ENCODE measurements at places on chromosomes 7 and 10. TPM values are rescaled to one million over a fixed set of nuclear protein-coding genes. Genes with fewer than 3 reads are reported as not detected.

Gene C10orf53
- not detected for total RNA-seq

Gene PRSS1
- not detected for total RNA-seq

Gene HECTD2
- 5.6 TPM for total RNA-seq

Gene TRPV5
- not detected for total RNA-seq

Gene IRF5
- total RNA-seq = 7.7 TPM

Gene IGFBP1
- total RNA-seq = 0.17 TPM

Gene NSUN5
- 20.1 TPM for total RNA-seq

Gene IL6
- total RNA-seq = 84.2 TPM

Gene PAOX
- 7.8 TPM for total RNA-seq

Gene TNKS2
- total RNA-seq = 57.5 TPM

Gene INA
- total RNA-seq = 5.2 TPM

Gene MYL7
- total RNA-seq = not detected

Gene ZNF804B
- total RNA-seq = not detected

Gene MTPN
- total RNA-seq = 127 TPM

Gene DRGX
- total RNA-seq = not detected

Gene ADAP1
- 4.8 TPM for total RNA-seq

Gene LRRC18
- not detected for total RNA-seq

Gene PLEKHS1
- 0.45 TPM for total RNA-seq

Gene ZNF117
- total RNA-seq = 6.1 TPM

Gene CAMK2G
- total RNA-seq = 20.3 TPM

Gene GIMAP8
- 0.15 TPM for total RNA-seq

Gene LRRN3
- under 0.01 TPM for total RNA-seq

Gene GOLGA7B
- total RNA-seq = 0.05 TPM

Gene EN2
- 0.05 TPM for total RNA-seq

Gene DPP6
- total RNA-seq = 0.05 TPM

Gene LIPF
- not detected for total RNA-seq

Gene XRCC2
- total RNA-seq = 2.1 TPM

Gene CLDN4
- 689 TPM for total RNA-seq

Gene KCND2
- total RNA-seq = 0.05 TPM

Gene SUPV3L1
- total RNA-seq = 31.9 TPM

Gene ATP6V0A4
- 11.5 TPM for total RNA-seq

Gene STYXL1
- total RNA-seq = 51.4 TPM

Gene AGAP9
- 6.8 TPM for total RNA-seq

Gene TSPAN15
- 56.6 TPM for total RNA-seq

Gene LRRD1
- total RNA-seq = not detected

Gene ARID5B
- 12.2 TPM for total RNA-seq

Gene LRRC4
- 1.0 TPM for total RNA-seq

Gene PLXNA4
- total RNA-seq = 0.05 TPM

Gene HOXA13
- total RNA-seq = under 0.01 TPM

Gene NCAPG2
- 6.1 TPM for total RNA-seq

Gene AFAP1L2
- total RNA-seq = 71.4 TPM

Gene VSTM4
- 0.35 TPM for total RNA-seq

Gene TUBB8
- total RNA-seq = not detected

Gene ASB15
- not detected for total RNA-seq

Gene GPAM
- 14.9 TPM for total RNA-seq

Gene NPM3
- 55.2 TPM for total RNA-seq

Gene TMEM196
- total RNA-seq = 0.17 TPM

Gene MOGAT3
- not detected for total RNA-seq

Gene SDK1
- 30.9 TPM for total RNA-seq

Gene SLC13A1
- total RNA-seq = not detected

Gene SPDYE16
- not detected for total RNA-seq

Gene TBC1D12
- 18.4 TPM for total RNA-seq

Gene ZNF736
- 33.0 TPM for total RNA-seq

Gene ITPRID1
- not detected for total RNA-seq

Gene SPDYE2B
- total RNA-seq = not detected

Gene CPA2
- total RNA-seq = not detected
